Kidney epithelial cell (primary cell): ENCODE measurements at places on chromosomes 11 and 22.

GRCh38 chr11:45045683-45046471, 95.2 kb upstream of the TP53I11 start:
- DNase-seq, result peak; percentile 7

DNA sequence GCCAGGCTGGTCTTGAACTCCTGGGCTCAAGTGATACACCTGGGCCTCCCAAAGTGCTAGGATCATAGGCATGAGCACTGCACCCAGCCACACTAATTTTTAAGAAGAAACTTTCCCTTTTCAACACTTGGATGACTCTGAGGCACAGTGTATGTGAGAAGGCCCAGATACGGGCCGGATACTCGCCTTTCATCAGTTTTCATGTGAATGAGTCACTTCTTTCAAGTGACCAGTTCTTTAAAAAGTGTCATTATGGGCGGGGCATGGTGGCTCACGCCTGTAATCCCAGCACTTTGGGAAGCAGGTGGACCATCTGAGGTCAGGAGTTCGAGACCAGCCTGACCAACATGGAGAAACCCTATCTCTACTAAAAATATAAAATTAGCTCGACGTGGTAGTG, 120.8 kb downstream of the CTTN start:
- no peak for DNase-seq

DNA sequence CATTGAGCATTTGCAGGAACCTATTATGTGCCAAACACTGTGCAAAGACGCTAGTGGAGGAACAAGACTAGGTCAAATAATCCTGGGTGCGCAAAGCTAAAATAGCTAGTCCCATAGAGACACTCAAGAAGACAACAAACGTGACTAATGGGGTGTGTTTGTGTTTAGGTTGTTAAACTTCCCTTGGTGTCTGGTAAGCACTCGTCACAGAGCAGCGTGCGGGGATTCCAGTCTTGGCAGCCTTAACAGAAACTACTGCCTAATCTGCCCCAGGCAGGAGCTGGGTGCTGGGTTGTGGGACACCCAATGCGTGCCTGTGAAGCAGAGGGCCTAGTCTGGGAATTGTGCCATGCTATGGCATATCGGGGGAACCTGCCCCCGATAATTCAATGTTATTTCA, 10.8 kb upstream of the CALCB start:
- no peak for DNase-seq

DNA sequence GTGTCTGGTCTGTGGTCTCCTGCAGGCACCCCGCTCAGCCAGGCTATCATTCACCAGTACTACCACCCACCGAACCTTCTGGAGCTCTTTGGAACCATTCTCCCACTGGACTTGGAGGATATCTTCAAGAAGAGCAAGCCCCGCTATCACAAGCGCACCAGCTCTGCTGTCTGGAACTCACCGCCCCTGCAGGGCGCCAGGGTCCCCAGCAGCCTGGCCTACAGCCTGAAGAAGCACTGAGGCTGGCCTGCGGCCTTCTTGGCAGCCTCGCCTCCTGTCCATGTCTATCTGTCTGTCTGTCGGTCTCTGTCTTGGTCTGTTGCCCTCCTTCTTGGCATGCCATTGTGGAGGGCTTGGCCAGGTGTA, 27.9 kb downstream of the INCENP start:
- DNase-seq, result no peak

- DNase-seq, result no peak
Observed at GRCh38 chr22:44985906-44986527, 23.8 kb downstream of the PHF21B start.

- no peak for DNase-seq
Observed at GRCh38 chr11:111823131-111823530, 48.2 kb downstream of the ALG9 start.

DNA sequence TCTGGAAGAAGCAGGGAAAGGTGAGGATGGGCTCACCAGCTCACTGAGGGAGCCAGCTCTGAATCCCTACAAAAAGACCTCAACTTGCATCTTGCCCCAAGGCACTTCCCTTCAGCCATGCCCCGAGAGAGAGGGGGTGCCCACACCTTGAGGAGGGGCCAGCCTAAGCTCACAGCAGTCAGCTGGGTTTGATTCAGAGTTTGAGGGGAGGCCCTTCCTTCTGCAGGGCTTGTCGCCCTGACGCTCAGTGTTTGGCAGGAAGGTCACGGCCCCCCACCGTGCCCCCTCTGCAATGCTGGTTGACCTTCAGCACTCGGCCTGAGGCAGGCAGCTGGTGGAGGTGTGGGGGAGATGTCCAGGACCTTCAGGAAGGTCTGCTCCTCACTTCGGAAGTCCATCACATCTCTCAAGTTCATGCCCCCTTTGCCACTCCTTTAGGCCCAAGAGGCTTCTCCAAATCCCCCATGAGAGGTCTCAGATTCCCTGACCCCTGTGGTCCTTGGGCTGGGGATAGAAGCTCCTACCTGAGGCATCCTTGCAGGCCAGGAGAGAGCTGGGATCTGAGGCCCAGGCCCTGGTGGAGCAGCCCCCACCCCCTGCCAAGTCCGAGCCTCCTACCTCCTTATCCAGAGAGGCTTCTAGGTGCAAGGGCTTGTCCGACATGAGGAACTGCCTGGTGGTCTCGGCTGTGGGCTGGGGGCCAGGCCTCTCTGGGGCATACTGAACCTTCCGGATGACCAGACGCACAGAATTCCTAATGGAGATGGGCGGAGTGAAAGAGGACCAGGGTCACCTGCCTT, 37.6 kb downstream of the TPBGL start:
- no peak for DNase-seq

- DNase-seq, result no peak
Observed at GRCh38 chr11:72232260-72233055, 7.9 kb downstream of the INPPL1 start.

DNA sequence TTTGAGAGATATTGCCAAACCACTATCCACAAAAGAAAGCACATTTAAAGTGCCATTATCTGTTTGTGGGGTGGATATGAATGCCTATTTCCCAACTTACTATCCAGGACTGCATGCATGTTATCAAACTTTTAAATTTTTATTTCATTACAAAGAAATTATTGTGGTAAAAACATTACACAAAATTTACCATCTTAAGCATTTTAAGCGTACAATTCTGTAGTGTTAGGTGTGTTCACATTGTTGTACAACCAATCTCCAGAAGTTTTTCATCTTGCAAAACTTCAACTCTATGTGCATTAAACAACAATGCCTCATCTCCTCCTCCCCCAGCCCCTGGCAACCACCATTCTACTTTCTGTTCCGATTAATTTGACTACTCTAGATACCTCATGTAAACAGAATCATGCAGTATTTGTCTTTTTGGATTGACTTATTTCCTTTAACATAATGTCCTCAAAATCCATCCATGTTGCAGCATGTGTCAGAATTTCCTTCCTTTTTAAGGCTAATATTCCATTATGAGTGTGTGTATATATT, 17.6 kb upstream of the CD44 start:
- DNase-seq, result no peak

- no peak for DNase-seq
Observed at GRCh38 chr11:8059571-8060011, 21.4 kb upstream of the TUB start.

DNA sequence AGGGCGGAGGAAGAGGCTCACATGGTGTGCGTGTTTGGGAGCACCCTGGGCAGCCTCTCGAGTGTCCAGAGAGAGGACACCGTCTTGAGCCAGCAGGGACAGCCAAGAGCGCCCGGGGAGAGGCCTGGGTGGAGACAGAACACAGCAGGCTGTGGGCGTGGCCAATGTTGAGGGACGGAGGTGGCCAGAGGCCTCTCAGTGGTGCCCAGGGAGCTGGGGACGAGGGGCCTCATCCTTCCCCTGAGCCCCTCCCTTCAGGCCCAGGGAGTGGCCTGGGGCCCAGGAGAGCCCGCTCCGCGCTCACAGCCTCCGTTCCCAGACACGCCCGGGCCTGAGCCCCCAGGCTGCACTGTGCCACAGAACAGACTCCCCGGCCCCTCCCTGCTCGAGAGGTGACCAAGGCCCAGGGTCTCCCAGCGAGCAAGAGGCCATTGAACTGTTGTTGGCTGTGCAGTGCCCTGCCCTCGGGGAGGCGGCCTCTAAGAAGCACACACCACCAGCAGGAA, 48.4 kb downstream of the CDKN1C start:
- no peak for DNase-seq

DNA sequence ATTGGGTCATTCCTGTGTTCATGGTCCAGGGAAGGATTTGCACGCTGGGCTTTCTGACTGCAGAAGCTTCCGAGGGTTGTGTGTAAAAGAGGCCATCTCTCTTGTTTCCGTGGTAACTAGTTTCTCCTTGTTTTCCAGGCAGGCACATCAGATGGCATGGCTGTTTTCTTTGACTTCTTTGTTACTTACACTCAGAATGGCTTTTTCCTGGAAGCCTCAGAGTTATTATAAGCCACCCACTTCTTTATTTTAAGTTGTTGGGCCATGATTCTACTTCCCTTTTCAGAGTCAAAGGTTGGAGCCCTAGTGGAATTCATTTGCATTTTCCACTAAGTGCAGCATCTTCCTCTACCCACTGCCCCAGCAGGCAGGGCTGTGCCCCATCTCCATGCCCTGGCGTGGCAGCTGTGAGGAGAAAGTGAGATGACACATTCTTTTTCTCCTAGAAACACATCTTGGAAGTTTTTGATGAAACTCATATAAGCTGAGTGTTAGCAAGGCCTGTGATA, 94.9 kb downstream of the PRR5L start:
- no peak for DNase-seq

GRCh38 chr11:116837231-116838091, at the start of gene APOA1:
Gene APOA1 (minus strand): TSS chr11:116837622. CDS start chr11:116837387, 235 bp downstream.
- DNase-seq, result no peak

DNA sequence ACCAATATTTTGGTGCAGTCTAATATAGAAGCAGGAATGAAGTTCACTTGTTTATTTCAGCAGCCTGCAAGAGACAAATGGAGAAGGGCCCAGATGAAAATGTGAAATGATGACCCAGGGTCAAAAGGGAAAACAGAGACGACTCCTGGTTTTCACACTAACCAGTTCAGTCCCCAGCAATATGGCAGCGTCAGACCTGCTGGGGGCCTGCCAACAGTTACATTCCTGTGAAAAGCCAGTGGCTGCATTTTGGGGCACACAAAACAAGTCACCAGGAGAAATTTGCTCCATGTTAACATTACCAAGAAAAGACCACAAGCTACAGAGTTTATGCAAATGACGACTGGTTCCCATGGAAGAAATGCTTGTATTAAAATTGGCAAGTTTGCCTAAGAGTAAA, 80.2 kb downstream of the CCDC34 start:
- no peak for DNase-seq

DNA sequence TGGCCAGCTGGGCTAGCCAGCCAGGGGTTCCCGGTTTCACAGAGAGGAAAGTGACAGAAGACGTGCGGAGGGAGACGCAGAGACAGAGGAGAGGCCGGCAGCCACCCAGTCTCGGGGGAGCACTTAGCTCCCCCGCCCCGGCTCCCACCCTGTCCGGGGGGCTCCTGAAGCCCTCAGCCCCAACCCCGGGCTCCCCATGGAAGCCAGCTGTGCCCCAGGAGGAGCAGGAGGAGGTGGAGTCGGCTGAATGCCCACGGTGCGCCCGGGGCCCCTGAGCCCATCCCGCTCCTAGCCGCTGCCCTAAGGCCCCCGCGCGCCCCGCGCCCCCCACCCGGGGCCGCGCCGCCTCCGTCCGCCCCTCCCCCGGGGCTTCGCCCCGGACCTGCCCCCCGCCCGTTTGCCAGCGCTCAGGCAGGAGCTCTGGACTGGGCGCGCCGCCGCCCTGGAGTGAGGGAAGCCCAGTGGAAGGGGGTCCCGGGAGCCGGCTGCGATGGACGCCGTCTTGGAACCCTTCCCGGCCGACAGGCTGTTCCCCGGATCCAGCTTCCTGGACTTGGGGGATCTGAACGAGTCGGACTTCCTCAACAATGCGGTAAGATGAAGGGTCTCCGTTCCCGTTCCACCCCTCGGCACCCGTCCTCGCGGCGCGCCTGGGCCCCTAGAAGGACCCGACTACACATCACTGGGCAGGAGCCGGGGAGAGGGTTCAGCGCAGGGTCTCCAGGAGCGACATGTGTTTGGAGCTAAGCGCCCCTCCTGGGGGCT, at the start of gene CREB3L1:
CREB3L1 (plus strand) TSS at position 41 of the 765 bp plus-strand sequence; CDS start at position 491, 450 bp downstream.
- no peak for DNase-seq

DNA sequence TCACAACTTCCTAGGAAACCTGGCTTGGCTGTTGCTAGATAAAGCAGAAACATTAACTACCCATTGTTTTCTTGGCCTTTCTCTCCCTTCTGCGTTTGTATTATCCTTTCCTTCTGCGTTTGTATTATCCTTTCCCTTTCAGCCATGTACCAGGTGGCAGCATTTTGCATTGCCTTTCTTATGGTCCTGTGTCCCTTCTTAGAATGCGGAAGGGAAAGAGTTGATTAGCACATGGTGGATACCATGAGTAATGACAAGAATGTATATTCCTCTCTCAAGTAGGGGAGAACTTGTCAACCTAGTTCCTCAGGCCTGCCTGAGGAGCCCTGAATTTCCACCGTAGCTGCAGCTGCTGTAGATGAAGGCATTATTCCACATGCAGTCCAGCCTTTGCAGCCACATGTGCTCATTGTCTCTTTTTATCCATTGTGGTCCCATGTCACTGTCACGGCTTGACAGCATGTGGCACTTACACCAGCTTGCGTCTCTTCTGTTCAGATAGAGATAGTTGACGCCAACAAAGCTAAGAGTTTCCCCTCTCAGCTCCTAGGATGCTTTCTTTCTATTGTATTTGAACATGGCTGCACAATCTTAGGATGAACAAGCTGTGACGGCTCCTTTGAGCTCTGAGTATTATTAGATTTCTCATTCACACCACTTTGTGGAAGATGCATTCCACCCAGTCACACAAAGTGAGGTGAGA, 44.8 kb downstream of the SLN start:
- no peak for DNase-seq

DNA sequence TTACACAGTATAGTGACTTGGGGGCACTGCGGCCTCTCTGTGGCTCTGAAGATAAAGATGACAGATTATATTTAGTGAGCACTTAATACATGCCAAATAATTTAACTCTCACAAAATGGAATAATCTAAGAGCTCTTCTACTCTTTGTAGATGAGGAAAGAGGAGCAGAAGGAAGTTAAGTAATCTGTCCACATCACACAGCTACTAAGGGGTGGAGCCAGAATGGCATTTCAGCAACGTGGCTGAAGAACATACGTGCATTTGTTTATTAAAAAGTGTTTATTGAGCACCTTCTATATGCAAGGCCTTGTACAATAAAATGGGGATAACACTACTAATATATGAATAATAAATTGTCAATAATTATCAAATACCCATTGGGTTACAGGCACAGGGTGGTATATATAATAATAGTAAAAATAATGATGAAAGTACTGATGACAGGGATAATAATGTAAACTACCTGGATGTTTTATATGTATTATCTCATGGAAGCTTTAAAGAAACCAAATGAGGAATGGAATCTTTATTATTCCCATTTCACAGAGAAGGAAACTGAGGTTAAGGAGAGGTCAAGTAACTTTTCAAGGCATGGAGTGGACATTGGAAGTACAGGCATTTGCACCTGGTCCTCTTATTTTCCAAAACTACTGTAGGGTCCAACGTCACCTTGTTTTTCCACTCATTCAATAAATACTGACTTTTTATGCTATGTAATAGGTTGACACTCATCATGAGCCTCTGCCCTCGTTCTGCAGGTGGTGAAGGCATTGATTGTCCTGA, 38.0 kb upstream of the IL17RA start:
- no peak for DNase-seq

GRCh38 chr11:46675288-46675851, 25.0 kb downstream of the ARHGAP1 start:
- no peak for DNase-seq
